Coronary artery (tissue), 2 donors: ENCODE measurements at places on chromosomes 5 and 9.
A peak's percentile ranks its signal among the peaks of the same experiment; 100 is the strongest.

GRCh38 chr9:135563039-135563476, 1.5 kb downstream of the PAEP start:
- DNase-seq = no peak

- DNase-seq = no peak
These were observed 13.8 kb downstream of the VAV2 start for GRCh38 chr9:133978226-133978898.

- DNase-seq = no peak
These were observed 9.8 kb downstream of the KIF4B start for GRCh38 chr5:155023320-155023719.

DNA sequence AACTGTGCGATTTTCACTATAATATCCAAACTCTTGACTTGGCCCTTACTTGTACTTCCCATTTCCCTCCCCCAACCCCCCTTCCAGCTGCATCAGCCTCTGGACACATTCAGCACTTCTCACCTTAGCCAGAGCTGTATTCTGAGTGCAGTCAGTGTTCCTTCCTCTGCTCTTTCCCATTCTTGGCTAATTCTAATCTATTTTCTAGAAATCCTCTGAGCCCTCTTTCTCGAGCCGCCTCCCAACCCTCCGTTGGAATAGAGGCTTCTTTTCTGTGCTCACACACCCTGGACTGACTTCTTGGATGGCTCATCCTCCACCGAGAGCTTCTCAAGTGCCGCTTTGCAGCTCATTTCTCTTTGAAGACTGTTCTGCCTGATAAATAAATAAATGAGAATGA, 188.8 kb downstream of the NTRK2 start:
- no peak for DNase-seq

DNA sequence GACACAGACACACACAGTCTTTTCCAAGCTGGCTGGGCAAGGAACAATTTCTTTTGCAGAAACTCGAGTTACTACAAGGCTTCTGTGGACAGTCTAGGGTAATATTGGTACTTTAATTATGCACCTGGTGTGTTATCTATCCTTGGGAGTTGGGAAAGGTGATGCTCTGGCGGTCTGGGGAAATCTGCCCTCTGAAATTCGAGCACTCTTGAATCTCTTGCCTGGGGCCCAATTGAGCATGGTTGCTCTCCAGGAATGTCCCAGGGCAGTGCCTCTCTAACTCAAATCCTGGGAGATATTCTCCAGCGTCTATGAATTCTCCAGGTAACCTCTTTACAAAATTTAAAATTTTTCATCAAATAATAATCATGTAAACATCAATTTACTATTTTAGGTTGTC, 69.3 kb downstream of the KCNIP1 start:
- peak; percentile 12 for DNase-seq

- no peak for DNase-seq
These were observed 42.7 kb downstream of the SH3PXD2B start for GRCh38 chr5:172411484-172412072.

GRCh38 chr9:18347386-18348082, 126.4 kb upstream of the ADAMTSL1 start:
- no peak for DNase-seq
